Kidney epithelial cell (primary cell): ENCODE measurements at places on chromosomes 1 and 21. TPM values are rescaled to one million over a fixed set of nuclear protein-coding genes. Genes with fewer than 3 reads are reported as not detected.
A peak's percentile ranks its signal among the peaks of the same experiment; 100 is the strongest.

DNA sequence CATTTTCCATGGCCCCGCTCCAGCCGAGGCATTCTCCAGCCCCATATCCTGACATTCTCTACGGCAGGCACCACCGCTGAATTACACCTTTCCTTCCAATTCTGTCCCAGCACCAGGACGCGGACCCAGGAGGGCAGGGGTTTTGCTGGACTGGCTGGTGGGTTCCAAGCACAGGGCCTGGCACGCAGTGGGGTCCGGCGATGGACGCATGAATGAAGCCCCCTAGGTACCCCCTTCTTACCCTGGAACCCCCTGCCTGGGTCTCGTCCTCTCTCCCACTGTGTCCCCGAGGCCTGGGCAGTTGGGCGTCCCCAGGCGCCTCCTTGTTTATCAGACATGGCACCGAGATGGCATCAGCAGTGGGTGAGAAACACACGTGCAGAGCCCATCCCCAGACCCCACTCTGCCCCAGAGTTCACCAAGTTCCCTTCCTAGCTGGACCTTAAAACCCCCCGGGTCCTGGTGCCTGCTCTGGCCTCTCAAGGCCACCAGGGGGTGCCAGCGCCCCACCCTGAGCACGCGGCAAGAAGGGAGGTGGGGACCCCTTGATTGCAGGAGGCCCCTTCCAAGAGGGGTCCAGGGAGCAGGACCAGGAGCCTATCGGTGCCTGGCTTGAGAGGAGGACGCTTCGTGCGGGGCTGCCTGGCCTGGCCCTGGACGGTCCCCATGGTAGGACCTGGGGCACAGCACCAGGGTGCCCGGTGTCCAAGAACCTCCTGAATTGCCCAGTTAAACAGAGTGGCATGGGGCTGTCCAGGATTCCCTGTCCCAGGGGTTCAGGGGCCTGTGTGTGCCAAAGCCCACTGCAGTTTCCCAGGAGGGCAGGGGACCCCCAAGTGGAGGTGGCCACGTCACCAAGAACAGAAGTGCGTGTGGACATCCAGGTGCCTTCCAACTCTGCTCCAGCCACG, 46.1 kb downstream of the MEGF6 start:
- DNase-seq: no peak

GRCh38 chr1:172851856-172852255, 193.0 kb downstream of the FASLG start:
- no peak for DNase-seq

- DNase-seq: no peak
Observed at GRCh38 chr1:119702384-119702783, 9.3 kb upstream of the PHGDH start.

The GPATCH2 gene
- 8.3 and 10.6 TPM in 2 replicates for total RNA-seq

DNA sequence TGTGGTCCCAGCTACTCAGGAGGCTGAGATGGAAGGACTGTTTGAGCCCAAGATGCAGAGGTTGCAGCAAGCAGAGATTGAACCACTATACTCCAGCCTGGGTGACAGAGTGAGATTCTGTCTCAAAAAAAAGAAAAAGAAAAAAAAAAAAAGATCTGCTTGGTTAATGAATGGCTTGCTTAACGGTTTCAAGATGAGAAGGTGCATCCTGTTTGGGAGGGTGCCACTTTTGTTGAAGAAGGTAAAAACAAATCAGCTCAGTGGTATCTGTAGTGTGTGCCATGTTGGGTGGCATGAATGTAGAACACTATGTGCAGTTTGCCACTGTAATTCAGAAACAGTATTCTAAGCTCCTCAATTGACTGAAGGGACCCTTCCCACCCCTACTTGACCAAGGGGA, 94.9 kb upstream of the ETV3 start:
- DNase-seq: no peak

GRCh38 chr1:912740-913301, 10.9 kb upstream of the SAMD11 start:
- no peak for DNase-seq

The TMEM269 gene
- total RNA-seq: 0.04 and 0.27 TPM in 2 replicates

- DNase-seq: no peak
Observed at GRCh38 chr1:224786533-224787250, 142.8 kb upstream of the DNAH14 start.

- no peak for DNase-seq
Observed at GRCh38 chr1:223129229-223129901, 13.7 kb downstream of the TLR5 start.

DNA sequence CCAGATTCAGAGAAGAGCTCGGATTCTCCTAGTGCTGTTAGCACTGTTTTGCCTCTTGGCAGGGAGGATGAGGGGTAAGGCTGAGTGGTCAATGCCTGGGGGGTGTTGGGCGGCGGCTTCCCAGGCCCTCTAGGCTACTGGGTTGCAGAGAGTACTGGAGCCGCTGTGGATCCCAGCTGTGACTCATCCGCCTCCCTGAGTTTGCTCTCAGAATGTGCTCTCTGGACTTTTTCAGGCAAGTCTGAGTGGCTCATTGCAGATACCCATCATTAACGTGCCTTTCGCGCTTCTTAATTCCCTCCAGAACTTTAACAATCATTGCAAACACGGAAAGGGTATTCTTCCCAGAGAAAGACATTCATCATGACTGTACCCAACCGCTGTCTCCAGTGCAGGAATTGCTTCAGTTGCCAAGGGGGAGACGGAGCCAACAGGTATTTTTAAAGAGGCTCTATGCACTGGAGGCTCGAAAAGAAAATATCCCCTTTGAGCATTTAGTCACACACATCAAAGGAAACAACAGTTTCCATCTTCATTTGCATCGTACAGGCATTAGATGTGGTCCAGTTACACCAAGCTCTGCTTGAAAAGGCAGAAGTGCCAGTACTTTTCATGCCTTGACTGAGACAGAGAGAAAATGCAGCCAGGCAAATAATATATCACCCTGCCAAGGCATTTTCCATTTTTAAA, 14.4 kb upstream of the CAMTA1 start:
- peak; percentile 28 for DNase-seq

- no peak for DNase-seq
Observed at GRCh38 chr1:224387302-224387912, 30.7 kb downstream of the CNIH4 start.

DNA sequence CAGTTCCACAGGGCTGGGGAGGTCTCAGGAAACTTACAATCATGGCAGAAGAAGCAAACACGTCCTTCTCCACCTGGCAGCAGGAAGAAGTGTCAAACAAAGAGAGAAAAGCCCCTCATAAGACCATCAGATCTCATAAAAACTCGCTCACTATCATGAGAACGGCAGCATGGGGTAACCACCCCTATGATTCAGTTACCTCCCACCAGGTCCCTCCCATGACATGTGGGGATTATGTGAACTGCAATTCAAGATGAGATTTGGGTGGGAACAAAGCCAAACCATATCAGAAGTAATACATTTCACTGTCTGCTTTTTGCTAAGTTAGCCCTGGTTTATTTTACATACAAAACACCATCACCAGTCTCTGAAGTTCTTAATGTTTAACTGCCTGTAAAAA, 68.5 kb downstream of the RBM11 start:
- no peak for DNase-seq

GRCh38 chr1:231226156-231226555, 14.9 kb upstream of the GNPAT start:
- DNase-seq: no peak

- no peak for DNase-seq
Observed at GRCh38 chr1:185158800-185159199, 1.8 kb downstream of the SWT1 start.

The SLAMF8 gene
- total RNA-seq: 0.04 and 0.14 TPM in 2 replicates

GRCh38 chr1:53592985-53593757, 134.0 kb downstream of the DMRTB1 start:
- DNase-seq: no peak

- DNase-seq: no peak
Observed at GRCh38 chr1:117412472-117412871, 45.2 kb downstream of the MAN1A2 start.

DNA sequence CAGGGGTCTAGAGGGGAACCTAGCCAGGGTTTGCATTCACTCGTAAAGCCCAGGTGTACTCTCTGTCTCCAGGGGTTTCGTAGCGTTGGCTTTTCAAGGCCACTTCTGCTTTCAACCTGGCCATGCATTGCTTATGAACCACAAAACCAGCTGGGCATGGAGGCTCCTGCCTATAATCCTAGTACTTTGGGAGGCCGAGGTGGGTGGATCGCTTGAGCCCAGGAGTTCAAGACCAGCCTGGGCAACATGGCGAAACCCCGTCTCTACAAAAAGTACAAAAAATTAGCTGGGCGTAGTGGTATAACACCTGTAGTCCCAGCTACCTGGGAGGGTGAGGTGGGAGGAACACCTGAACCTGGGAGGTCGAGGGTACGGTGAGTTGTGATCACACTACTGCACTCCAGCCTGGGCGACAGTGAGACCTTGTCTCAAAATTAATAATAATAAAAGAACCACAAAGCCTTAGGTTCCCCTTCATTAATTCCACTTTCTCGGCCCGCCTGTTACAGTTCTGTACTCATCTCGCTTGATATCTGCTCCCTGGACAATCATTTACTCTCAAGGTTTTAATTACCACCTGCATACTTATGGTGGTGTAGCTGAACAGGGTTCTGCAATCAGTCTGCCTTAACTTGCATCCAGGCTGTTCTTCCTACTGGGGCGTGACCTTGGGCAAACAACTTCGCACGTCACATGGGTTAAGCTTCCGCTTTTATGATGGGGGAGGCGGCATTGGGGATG, 6.1 kb downstream of the SLC16A4 start:
- no peak for DNase-seq

GRCh38 chr1:208213786-208214185, 30.4 kb downstream of the PLXNA2 start:
- DNase-seq: no peak

DNA sequence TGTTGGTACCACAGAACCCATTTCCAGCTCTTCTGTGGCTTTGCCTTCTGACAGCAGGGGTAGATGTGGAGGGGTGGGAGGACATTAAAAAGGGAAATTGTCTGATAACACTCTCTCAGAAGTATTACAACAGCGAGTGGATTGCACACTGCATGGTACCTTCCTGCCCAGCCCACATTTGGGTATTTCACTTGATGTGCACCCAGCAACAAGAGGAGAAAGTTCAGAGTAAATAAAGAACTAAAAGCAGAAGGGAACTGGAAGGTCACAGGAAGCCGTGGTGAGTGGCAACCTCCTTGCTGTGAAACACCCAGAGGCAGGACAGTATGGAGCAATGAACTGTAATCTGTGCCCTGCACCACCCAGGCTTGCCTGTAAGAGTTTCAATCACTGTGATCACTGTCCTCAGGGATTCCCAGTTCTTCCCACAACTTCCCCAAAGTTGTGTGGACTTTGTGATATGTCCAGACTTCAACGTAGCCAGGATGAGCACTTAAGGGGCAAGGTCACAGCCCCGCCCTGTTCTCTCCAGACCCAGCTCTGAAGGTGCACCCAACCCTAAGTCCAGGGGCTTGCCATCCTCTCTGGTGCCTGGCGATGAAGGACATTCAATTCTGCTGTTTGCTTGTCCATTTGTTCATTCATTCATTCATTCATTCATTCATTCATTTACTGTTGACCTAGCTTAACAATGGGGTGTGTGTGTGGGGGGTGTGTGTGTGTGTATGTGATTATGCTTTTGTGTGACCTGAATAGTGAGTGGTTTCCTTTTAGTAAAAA, 18.7 kb upstream of the F5 start:
- DNase-seq: no peak

DNA sequence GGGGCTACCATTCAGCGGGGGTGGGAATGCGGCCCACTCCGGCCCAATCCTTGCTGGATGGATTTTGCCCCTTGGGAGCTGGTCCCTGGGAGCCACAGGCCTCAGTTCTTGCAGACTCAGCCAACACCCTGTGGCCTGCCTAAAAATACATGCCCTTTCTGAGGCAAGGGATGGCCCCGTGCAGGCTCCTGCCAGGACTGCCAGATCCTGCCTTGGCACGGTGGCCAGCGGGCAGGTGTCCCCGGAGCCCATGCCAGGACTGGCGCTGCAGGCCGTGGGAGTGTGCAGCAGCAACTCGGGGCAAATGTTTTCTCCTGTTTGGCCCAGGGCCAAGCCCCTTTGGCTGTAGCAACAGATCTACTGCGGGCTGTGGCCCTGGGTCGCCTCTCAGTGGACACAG, 1.6 kb upstream of the PANK4 start:
- DNase-seq: no peak

DNA sequence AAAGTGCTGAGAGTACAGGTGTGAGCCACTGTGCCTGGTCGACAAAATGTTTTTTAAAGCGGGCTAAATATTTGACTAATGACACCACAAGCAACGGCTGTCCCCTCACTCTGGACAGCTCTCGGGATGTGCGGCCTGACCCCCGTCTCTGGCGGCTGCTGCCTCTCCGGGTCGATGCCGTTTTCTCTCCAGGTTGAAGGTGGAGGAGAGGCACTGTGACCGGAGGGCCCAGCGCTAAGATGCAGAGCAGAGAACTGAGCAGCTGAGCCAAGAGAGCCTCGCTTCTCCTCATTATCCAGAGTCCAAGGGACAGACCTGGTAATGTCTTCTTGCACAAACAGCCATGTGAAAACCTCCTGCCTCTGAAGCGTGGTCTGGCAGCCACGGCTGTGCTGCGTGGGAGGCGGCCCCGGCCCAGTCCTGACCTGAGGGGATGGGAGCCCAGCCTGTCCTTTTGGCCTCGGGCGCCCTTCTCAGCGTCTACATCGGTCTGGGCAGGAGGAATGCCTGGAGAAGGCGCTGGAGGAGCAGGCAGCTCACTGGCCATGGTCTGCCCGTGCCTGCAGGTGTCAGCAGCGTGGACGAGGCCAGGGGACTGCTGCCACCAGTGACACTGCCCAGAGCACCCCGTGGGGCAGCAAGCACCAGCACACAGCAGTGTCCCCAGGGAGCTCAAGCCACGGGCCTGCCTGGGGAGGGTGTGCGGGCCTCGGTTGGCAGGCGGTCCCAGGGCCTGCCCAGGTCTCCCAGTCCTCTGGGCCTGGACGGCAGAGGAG, 10.3 kb downstream of the MORN1 start:
- DNase-seq: no peak

GRCh38 chr21:26969971-26970725, 3.3 kb upstream of the ADAMTS5 start:
- no peak for DNase-seq

GRCh38 chr1:164961715-164962114, 394.8 kb downstream of the LMX1A start:
- DNase-seq: no peak

DNA sequence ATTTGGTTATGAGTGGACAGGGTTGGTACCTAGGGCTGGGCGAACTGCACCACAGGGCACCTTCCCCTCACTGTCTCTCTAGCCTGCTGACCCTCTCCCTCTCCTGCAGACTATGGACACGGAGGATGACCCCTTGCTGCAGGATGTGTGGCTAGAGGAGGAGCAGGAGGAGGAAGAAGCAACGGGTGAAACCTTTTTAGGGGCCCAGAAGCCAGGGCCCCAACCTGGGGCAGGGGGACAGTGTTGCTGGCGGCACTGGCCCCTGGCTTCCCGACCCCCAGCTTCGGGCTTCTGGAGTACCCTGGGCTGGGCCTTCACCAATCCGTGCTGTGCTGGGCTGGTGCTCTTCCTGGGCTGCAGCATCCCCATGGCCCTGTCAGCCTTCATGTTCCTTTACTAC, 21.9 kb downstream of the DISP3 start:
- DNase-seq: no peak

The BSND gene
- not detected in 2 replicates for total RNA-seq

GRCh38 chr1:189983166-189983890, 494.3 kb downstream of the BRINP3 start:
- DNase-seq: no peak

- no peak for DNase-seq
Observed at GRCh38 chr1:50971748-50972305, 1.8 kb downstream of the CDKN2C start.

The OR2L3 gene
- total RNA-seq: 0.08 TPM in 1 of 2 replicates, not detected in the other

The CLIC6 gene
- 6.3 and 8.0 TPM in 2 replicates for total RNA-seq
